ENCODE measurements at places on chromosomes 11 and 22.

DNA sequence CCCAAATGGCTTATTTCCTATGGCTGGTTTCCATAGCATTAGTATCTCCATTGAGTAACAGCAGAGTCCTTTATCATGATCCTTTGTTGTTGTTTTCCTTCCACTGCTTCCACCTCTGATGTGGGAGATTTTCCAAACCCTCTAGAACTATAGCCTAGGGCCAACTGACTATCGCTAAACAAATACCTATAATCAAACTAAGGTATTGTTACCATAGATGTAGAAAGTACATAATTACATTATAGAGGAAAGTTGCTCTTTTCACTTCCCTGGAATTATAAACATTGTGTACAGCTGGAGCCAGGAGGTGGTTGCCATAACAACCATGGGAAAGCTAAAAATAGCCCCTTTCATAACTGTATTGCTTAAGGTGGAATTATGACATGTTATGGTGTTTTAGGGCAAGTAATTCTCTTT, 47.0 kb upstream of the ALKBH3 start:
- no peak for DNase-seq

DNA sequence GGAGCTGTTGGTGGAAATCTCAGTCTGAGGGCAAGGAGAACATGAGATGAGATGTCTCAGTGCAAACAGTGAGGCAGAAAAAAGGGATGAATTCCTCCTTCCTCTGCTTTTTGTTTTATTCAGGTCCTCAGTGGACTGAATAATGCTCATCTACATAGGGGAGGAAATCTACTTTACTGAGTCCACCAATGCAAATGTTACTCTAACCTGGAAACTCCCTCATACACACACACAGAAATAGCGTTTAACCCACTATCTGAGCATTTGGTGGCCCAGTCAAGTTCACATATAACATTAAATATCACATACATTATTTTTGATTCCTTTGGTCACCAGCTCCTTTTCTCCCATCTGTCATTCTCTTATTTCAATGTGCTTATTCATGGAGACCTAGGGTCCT, 418.8 kb downstream of the TMEM135 start:
- DNase-seq, result no peak

DNA sequence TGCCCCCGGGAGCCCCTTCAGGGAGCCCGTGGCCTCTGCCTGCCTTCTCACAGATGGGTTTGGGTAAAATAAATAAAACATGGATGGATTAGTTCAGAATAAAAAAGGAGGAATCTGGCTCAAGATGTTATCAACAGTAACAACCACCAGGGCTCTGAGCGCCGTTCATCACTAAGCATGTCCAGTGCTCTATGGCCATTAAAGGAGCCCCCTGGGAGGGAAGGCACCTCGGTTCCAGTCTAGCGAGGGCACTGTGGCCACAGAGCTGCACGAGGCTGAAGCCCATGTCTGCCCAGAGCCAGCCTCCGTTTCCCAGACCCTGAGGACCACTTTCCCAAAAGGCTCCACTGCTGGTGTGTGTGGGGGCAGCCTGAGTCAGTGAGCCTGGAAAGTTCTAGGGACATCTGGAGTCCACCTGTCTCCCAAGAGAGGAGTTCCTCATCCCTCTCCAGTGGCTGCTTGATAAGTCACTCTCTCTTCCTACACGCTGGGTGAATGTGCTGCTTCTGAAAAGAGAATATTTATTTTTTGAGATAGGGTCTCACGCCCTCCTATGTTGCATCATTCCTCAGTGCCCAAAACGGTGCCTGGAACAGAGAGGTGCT, 614.6 kb downstream of the TBC1D22A start:
- no peak for DNase-seq

DNA sequence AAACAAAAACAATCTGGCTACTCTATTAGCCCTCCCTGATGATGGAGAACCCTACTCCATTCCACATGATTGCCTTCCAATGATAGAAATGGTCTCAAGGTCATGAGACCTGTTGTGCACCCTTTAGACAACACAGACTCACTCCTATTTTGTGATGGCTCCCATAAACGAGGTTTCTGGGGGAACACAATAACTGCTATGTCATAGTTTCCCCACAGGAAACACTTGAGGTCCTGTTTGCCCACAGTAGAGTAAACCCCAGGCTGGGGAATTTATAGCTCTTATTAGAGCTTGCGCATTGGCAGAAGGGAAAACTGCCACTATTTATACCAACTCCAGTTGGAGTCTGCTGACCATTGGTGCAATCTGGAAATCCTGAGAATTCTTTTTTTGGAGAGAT, 28.7 kb downstream of the MIF start:
- DNase-seq, result no peak

Measured in T follicular helper cell (primary cell).